Fibroblast of pulmonary artery (primary cell): ENCODE measurements at places on chromosomes 13 and 19.

DNA sequence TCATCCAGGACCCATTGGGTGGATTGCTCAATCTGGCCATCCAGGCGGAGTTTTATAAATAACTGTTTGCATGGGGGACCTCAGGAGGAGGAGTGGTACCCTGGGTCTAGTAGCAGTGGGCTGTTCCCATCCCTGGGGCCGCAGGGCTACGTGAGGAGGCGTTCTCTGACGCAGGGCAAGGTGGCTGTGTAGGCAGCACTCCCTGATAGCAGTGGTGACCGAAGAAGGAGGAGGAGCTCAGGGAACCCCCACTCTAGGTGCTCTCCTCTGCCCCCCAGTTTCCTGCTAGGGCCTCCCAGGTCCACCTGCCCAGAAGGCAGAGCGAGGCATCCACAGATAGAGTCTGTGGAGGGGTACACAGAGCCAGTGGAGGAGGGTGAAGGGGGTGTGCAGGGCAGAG is 64.1 kb downstream of the CCNE1 start:
- DNase-seq, result no peak

DNA sequence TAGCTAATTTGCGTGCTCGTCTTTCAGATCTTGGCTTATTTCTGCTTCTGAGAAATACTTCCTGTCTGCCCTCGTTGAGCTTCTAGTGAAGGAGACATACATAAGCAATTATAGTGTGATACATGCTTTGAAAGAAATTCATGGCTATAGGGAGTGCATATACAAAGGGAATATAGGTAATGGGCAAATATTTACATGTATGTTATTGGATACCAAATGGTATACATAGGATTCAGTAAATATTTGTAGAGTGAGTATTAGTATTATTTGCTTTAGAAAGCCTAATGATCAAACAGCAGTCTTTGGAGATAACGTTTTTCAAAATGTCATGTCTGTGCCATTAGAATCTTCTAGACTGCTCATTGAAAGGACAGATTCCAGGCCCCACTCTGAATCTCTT is 5.2 kb downstream of the BRCA2 start:
- DNase-seq, result no peak

- no peak for DNase-seq
Measured at GRCh38 chr13:113607889-113608635, 23.5 kb downstream of the TFDP1 start.

DNA sequence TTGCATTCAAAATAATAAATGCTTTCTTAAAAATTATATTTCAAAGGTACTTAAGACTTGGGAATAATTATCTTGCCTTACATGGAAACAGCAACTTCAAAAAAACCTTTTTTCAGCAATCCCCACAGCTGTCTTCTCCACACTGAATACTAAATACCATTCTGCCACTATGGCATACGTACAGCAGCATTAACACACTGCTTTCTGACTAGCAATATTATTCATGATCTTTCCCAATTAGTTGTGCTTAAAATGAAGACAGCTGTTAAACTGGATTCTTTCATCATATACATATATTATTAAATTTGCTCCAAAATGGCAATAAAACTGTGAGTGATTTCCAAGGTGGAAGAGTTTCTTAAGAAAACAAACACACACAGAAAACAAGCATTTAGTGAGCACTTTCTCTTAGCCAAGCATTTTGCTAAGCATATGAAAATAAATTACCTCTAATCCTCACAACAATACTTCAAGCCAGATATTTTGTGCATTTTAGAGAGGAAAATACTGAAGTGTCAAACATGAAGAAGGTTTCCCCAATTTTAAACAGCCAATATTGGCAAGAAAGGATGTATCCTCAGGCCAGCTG is 609.5 kb downstream of the SLITRK1 start:
- peak; percentile 14 for DNase-seq

GRCh38 chr19:23817519-23817918 is 58.8 kb upstream of the ZNF681 start:
- DNase-seq, result peak; percentile 8

GRCh38 chr19:17306285-17306714 is 628 bp downstream of the MRPL34 start:
- no peak for DNase-seq

DNA sequence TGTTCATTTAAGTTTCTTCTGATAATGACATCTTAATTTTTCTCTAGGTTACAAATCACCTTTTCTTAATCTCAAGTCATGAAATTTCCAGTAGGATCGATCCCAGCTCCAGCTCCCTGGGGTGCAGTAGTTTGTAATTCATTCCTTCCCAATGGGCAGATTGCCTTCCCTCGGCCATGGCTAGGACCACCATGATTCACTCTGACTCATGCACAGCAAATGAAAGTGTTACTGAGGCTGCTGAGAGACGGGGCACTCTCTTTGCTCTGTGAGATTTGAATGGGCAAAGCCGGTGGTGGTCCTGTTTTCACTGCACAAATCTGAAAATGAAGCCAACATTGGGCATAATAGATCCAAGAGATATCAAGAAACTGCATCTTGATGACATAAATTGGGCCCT is 202.8 kb upstream of the IRS2 start:
- DNase-seq, result peak; percentile 27

DNA sequence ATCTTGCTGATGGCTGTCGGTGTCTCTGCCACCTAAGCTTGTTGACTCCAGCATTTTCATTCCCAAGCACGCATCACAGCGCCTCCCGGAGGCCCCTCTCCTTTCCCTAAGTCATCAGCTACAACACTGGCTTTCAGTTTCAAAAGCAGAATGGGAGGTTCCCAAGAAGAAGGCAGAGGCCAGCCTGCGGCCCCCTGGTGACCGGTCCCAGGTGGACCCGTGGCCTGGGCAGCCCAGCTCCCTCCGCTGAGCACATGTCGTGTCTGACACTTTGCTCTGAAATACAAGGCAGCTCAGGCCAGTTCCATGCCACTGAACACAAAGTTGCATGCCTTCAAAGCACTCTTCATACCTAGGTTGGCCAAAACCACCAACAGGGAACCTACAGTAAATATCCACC is 8.5 kb downstream of the MLLT1 start:
- DNase-seq, result peak; percentile 64

- peak; percentile 16 for DNase-seq
Measured at GRCh38 chr19:19568802-19569756, 31.0 kb downstream of the CILP2 start.

DNA sequence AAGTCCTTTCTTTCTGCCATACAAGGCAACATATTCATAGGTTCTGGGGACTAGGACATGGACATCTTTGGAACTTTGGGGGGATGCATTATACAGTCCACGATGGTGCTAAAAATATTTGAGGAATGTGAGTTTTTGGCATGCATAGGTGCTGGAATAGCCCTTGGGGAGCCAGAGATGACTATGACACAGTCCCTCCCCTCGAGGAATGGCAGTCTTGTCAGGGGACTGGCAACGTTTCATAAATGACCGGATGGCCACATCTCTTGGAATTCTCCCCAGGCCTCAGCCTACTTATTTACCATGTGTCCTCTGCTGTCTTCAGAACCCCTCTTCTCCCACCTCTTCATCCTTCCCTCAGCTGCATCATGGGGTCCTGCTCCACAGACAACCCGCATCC is 13.6 kb downstream of the MEIOSIN start:
- DNase-seq, result no peak

DNA sequence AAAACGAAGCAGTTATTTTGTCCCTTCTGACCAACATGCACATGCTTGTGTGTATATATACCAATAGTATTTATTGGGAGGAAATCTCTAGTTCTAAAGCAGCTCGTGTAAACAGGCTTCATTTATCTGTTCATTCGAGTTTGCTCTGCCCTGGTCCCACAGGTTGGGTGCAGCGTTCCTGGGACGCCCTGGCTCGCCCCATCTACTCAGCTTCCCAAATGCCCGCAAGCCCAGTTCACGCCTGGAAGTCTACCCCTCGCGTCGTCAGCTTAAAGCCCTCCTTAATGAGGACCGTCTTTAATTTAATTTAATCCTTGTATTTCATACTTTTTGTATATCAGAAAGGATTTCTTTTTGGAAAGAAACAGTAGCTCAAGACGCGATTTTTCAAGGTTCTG is 604 bp downstream of the THSD1 start:
- no peak for DNase-seq

DNA sequence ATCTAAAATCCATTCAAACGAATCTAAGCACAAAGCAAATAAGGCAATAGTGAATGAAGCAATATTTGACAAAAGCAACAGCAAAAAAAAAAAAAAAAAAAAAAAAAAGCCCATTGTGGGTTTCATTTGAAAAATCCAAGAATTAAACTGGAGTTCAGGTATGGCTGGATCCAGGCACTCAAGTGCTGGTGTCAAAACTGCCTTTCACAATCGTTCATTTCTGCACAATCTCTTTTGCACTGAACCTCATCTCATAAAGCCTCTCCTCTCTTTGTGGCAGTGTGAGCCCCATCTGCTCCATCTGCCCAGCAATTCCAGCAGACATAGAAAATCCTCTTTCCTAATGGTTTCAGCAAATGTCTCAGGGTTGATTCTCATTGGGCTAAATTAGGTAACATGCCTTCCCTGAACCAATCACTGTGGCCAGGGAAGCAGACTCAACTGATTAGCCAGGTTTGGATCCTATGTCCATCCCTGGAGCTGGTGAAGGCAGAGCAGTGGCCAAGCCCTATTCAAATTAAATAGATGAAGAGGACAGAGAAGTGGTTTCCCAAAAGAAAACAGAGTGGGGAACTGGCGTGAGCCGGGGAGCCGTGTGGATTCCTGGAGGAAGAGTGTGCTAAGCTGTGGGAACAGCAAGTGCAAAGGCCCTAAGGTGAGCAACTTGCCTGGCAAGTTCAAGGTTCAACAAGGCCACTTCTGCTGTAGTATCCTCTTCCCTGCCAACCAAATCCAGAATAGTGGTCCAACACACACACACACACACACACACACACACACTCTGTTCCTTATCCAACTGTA is 1.2 kb upstream of the HIF3A start:
- DNase-seq, result no peak

DNA sequence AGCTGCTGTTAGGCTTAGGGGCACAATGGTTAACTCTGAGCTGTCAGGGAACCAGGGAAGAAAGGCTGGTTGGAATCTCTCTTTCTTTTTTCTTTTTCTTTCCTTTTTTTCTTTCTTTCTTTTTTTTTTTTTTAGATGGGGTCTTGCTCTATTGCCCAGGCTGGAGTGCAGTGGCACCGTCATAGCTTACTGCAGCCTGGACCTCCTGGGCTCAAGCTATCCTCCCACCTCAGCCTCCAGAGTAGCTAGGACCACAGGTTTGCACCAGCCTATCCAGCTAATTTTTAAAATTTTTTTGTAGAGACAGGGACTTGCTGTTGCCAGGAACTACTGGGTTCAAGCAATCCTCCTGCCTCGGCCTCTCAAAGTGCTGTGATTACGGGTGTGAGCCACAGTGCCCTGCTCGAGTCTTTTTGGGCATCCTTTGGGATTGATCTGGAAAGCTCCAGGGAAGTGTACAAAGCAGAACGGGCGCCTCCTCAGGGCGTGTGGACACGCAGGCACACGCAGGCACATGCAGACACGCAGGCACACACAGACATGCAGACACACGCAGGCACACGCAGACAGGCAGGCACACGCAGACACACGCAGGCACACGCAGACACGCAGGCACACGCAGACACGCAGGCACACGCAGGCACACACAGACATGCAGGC is 99.2 kb downstream of the GADD45B start:
- DNase-seq, result no peak

GRCh38 chr19:47762151-47762550 is 16.4 kb upstream of the SELENOW start:
- DNase-seq, result no peak

DNA sequence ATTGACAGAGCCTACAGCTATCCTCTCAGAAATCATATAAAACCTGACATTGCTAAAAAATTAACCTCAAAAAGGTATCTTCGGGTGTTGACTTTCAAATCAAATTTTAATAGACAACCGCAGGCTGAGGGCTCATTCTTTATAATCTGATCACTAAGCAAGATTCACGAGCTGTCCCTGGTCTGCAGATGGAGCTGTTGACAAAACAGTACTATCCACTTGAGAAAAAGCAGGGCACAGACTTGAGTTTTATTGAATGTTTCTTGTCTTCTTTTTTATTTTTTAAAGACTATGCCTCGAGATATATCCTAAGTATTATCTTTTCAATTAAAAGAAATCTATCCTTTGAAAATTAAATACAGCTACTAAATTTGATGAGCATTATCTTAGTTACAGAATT is 540.5 kb downstream of the PCDH9 start:
- DNase-seq, result peak; percentile 71

DNA sequence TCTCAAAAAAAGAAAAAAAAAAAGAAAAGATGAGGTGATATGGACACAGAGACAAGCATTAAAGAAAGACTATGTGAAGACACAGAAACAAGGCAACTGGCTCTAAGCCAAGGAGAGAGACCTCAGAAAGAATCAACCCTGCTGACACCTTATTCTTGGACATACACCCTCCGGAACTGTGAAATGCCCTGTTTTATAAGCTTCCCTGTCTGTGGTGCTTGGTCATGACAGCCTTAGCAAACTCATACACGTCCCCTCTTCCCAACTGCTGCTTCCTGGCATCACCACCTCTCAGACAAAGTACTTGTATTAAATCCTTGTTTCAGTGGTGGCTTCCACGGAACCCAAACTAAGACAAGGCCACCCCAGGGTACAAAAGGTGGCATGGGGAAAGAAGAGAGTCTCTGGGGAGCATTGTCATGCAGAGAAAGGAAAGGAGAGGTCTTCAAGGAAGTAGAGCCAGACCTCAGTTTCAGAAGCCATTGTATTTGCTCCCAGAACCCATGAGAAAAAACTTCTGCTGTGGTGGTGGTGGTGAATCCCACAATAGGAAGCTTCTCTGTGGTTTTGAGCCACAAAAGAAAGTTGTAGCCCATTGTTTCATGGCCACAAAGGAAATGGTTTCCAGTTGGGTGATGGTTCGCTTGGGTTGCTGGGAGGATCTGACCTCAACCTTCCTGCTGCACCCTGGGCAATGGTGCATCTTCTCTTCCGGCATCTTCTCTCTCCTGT is 16.3 kb upstream of the TSPAN16 start:
- DNase-seq, result peak; percentile 45

GRCh38 chr13:113064534-113065405 is 40.8 kb upstream of the F7 start:
- DNase-seq, result peak; percentile 79

- no peak for DNase-seq
Measured at GRCh38 chr13:113924184-113924901, 49.5 kb downstream of the C13orf46 start.

DNA sequence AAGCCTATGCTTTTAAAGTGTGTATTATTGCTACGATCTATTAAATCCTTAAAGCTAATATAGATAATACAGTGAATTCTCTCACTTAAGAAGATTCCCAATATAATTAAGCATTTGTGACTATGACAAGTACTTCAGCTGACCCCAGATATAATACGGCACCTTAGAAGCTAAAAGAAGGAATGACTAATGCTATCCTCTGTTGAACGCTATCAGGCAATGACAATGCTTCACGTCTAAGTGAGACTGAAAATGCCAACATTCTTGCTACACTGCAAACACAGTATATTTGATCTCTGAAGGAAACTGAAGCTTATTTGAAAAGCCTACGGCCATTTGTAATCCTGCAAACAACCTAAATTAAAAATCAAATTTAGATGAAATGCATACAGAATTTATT is 19.7 kb downstream of the VWA8 start:
- DNase-seq, result peak; percentile 58

GRCh38 chr13:92415781-92416180 is 810.8 kb upstream of the GPC6 start:
- no peak for DNase-seq
